Activated naive CD8-positive, alpha-beta T cell treated with anti-CD3 and anti-CD28 coated beads for 36 hours (primary cell): ENCODE measurements at places on chromosomes 7 and 10.

DNA sequence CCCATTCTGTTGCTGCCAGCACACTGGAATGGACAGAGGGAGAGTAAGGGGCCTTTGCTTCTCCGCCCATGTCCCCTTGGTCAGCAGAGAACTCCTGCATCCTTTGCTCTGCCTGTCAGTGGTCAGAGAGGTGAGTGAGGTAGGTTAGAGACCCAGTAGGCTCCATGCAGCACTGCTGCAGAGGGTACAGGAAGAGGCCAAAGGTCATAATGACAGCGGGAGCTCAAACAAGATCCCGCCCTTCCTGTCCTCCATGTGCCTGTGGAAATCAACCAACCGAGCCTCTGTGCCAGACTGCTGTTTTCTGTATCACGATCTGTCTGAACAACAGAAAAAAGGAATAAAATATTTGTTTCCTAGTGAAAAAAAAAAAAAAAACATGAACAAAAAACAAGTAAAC, 81.4 kb downstream of the ZNF33B start:
- DNase-seq: no peak

GRCh38 chr10:70053218-70053840, 683 bp downstream of the MACROH2A2 start:
- DNase-seq: peak; percentile 36

- DNase-seq: no peak
Observed at GRCh38 chr7:135342887-135343286, 109.2 kb downstream of the STRA8 start.

DNA sequence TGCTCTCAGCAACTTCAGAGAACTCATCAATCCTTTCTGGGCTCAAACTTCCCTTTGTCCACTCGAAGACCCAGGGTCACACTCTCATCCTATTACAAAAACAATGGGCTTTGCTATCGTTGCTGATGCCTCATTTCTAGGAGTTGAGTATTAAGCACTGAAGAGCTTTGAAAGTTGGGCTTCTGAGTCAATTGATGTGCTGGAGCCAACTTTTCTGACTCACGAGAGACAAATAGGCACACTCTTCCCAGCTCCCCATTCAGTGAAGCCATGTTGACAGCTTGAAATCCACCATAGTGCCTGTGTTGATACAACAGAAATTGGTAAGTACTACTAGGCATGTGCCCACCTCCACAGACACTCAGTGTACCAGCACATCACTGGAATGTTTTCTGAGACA, 97.5 kb upstream of the PRSS58 start:
- no peak for DNase-seq

DNA sequence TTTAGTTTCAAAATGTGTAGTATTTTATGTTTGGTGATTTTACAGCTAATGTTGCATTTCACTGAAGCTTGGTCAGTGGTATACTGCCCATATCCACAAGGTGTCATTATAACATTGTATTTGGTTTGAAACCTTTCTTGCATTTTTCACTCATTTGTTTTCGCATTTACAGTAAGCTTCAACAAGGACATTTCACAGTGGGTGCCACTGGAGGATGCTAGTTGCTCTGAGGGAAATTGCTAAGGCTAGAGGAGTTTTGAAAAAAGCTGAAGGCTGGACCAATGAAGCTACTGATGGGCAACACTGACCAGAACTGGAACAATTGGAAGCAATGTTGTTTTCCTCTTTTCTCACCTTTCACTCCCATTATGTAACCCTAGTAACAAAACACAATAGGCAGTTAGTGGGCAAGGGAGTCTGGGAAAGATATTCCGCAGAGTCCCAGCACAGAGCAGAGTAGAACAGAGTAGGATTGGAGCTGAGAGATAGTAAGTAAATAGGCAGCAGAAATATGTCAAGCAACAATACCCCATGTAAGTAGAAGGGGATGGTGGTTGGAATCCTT, 23.6 kb upstream of the SRI start:
- no peak for DNase-seq

DNA sequence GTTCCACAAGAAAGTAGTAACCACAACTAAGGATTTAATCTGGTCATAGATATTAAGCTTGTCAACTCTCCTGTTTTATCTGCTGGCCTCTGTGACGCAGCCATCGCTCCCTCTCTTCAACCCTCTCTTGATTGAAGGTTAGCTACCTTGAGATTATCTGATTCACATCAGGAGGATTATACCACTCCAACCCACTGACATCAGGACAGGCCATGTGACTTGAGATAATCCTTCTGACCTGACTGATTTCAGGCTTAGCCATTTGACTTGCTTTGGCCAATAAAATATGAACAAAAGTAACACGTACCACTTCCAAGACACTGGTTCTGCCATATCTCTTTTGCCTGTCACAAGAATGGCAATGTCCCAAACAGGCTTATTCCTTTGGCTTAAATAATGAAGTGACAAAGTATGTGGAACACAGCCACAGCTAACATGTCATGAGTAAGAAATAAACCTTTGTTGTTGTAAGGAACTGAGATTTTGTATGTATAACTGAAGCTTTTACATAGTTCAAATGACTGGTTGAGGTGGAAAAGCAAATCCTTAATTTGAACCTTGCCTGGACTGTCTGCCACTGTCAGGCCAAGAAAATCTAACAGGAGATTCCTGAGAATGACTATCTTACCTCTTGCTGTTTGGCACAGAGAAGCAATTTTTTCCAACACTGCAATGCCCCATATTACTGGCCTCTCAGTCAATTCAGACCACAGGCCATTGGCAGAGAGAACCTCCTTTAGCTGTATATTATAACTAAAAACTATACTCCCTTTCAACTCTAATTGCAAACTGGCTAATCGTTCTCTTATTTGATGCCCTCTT, 13.9 kb downstream of the ZNF438 start:
- DNase-seq: no peak

GRCh38 chr7:154424350-154424749, 372.2 kb downstream of the DPP6 start:
- DNase-seq: no peak
